ENCODE measurements at places on chromosomes 1 and 21.

- DNase-seq, result no peak
These were observed 124.8 kb downstream of the RIPK4 start for GRCh38 chr21:41641821-41642701.

GRCh38 chr1:22457836-22458235 is 6.2 kb downstream of the ZBTB40 start:
- no peak for DNase-seq

- no peak for DNase-seq
These were observed 500.4 kb downstream of the PTPRU start for GRCh38 chr1:29736582-29737188.

DNA sequence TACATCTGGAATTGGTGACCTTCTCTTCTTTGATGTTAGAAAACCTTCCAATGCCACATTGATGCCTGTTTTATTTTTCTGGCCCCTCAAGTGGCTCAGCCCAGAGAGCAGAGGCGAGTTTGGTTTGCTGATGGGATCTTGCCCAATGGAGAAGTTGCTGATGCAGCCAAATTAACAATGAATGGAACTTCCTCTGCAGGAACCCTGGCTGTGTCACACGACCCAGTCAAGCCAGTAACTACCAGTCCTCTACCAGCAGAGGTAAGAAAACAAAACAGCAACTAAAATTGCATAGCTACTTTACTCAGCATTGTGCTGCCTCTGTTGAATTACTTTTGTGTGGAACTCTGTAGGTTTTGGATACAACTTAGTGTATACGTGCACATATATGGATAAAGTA is 97.6 kb downstream of the CC2D1B start:
- no peak for DNase-seq

GRCh38 chr1:82423174-82423815 is 622.6 kb downstream of the ADGRL2 start:
- DNase-seq, result no peak

DNA sequence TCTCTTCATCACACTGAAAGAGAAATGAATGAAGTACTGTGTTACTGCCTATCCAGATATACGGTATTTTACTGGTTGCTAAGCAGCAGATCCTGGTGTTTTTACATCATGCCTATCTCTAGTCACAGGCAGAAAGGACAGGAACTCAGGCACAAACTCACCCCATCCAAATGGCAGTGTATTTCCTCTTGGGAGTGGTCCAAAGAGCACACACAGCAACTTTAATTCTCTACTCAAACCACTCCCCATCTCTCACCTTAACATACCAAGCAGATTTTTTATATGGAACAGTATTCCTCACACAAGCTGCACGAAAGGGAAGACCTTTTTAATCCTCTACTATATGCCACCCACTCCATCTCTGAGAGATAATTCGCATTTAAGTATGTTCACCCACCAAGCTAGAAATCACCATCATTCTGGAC is 27.3 kb downstream of the EIF4G3 start:
- DNase-seq, result no peak

- no peak for DNase-seq
These were observed 42.3 kb downstream of the CC2D1B start for GRCh38 chr1:52323731-52324130.

GRCh38 chr1:239354231-239354630 is 32.1 kb upstream of the CHRM3 start:
- DNase-seq, result no peak

- no peak for DNase-seq
These were observed 8.5 kb downstream of the CADM3 start for GRCh38 chr1:159179906-159180305.

- DNase-seq, result no peak
These were observed 875 bp upstream of the RNASEL start for GRCh38 chr1:182589931-182590330.
